Trophoblast cell (in vitro differentiated cells and primary cell): ENCODE measurements at places on chromosomes 16 and 17.

DNA sequence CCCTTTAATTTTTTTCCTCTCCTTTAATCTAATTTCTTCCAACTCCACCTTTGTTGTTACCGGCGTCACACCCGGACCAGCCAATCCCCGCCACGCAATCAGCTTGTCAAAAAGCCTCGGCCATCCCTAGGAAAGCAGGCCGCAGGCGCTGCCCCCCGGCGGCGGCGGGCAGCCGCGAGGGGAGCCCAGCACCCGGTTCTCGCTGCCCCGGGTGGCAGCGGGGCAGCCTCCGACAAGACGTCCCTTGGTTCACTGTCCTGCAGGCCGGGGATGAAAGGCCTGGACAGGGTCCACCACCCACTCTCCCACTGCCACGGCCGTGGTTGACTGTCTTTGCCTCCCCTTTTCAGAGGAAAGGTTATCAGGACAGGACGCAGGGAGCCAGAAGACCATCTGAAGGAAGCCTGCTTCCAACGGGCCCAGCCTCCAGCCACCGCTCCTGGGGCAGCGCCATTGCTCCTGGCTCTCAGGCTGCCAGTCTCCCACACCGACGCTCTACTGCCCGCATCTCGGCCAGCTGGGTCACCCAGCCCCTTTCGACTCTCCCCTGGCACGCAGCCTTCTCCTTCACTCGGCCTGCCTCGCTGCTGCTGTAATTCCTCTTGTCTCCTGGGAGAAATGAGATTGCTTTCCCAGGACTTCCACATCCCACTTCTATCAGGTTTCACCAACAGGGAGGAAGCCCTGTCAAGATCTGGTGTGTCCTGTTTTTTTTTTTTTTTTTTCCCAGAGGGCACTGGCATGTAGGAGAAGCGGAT, 2.8 kb upstream of the UBTF start:
- H3K27ac ChIP-seq, result peak overlapping the region; percentile 35
- H3K27me3 ChIP-seq, result no peaks in the 10 kb centered on the region
- H3K36me3 ChIP-seq, result peaks cover 6% of the 10 kb centered on the region
- H3K4me1 ChIP-seq, result peaks cover 15% of the 10 kb centered on the region
- peak overlapping the region; percentile 42 for H3K4me3 ChIP-seq

DNA sequence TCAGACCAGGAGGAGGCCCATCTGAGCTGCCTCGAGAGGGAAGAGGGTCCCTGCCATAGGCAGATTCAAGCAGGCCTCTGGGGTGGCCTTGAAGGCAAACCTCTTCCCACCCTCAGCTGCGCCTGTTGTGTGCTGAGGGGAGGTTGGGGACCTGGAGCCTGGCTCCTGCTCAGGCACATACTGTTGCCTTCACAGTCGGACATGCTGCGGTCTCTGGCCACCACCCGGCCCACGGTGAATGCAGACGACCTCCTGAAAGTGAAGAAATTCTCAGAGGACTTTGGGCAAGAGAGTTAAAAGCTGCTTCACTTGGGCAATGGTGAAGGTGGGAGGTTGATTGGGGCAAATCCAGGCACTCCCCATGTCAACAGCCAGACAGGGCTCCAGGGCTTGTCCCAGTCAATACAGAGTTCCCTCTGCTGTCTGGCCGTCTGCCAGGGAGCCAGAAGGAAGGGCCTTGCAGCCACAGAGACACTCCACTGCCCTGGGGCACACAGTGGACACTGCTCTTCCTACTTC, 6.3 kb downstream of the PDF start:
- no peak overlapping the region for H3K4me3 ChIP-seq
- H3K4me1 ChIP-seq, result peaks cover 6% of the 10 kb centered on the region
- no peak for DNase-seq
- no peak overlapping the region for H3K27ac ChIP-seq
- H3K27me3 ChIP-seq, result no peaks in the 10 kb centered on the region

DNA sequence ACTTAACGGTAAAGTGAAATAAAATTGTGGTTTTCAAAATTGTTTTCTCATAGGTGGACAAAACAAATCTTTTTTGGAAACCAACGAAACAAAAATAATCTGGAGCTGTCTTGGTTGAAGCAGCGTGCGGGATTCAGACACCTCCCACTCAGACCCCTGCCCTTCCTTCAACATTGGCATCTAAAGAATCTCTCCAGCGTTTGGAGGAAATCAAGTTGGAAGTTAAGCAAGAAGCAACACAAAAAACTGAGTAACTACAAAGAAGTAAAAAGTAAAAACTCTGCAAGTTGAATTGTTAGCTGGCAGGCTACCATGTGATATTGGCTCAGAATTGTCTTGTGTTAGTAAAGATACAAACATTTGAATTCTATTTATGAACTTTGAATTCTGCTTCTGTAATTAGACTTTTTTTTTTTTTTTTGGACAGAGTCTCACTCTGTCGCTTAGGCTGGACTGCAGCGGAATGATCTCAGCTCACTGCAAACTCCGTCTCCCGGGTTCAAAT, 361.0 kb upstream of the PMFBP1 start:
- no peaks in the 10 kb centered on the region for H3K27me3 ChIP-seq
- H3K27ac ChIP-seq, result no peak overlapping the region
- H3K36me3 ChIP-seq, result no peaks in the 10 kb centered on the region
- H3K4me3 ChIP-seq, result no peak overlapping the region

GRCh38 chr17:32314636-32315035, 27.3 kb downstream of the C17orf75 start:
- H3K4me1 ChIP-seq, result no peaks in the 10 kb centered on the region
- no peak overlapping the region for H3K27ac ChIP-seq
- H3K27me3 ChIP-seq, result no peaks in the 10 kb centered on the region
- no peak for DNase-seq
- no peak overlapping the region for H3K4me3 ChIP-seq

DNA sequence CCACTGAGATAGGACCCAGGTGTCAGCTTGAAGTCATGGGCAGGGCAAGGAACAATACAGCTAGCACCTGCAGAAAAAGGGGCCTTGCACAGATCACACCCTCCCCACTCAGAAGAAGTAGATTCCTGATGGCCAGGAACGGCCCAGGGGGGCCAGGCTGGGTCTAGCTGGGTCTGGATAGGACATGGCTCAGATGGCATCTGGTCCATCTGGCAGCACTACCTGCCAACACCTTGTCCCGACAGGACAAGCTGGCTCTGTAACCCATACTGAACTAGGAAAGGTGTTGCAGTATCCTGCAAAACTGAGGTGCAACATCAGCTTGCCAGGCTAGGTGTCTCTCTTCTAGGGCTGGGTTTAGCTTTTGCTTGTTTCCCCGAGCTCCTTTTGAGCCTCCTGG, 38.9 kb upstream of the GFOD2 start:
- DNase-seq, result no peak
- peaks cover 2% of the 10 kb centered on the region for H3K4me1 ChIP-seq
- peaks cover 8% of the 10 kb centered on the region for H3K36me3 ChIP-seq
- H3K27me3 ChIP-seq, result no peaks in the 10 kb centered on the region

DNA sequence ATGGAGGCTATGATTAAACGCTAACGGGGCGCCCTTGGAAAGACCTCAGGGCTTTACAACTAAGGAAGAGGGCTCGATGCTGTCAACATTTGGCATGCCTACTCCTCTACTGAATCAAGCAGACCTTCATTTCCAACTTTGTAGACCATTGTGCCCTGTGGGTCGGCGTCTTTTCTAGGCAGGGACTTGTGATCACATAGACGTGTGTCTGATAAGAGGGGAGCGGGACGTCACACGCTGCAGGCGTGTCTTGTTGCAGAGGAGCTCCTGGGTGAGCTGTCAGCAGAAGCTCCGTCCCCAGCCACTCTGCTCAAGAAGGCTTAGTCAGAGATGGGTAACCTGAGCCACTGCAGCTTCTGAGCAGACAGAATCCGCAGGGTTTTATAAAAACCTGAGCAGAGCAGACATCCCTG, 2.8 kb downstream of the MAPK8IP3 start:
- H3K4me3 ChIP-seq, result no peak overlapping the region
- H3K27me3 ChIP-seq, result no peaks in the 10 kb centered on the region
- DNase-seq, result peak; percentile 68
- H3K27ac ChIP-seq, result no peak overlapping the region

DNA sequence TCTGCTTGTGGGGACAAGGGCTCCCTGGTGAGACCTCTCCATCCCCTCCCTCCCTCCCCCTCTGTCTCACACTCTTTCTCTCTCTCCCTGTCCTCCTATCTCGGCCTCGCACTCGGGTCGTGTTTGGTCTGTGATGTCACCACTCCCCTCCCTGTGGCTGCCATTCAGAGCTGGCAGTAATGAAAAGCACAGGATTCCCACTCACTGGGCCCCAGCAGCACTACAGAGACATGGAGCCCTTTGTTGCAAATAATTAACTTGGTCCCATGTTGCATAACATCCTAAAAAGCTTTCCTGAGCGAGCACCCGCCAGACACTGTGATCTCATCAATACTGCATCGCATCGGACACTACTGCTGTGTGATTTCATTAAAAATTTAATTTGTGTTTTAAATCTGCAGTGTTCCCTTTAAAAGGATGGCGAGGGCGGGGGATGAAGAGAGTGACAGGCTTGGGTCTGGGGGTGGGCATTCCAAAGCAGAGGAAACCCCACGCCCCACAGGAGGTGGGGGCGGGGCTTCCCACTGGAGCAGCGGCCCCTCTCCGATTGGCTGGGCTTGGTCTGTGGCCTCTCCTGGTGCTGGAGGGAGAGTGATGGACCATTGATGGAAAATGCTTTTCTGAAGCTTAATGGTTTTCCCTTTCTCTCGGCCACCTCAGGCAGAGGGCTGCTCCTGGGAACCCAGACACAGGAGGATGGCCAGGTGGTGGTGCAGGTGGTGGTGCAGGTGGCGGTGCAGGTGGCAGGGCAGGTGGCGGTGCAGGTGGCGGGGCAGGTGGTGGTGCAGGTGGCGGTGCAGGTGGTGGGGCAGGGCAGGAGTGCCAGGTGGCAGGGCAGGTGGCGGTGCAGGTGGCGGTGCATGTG, 15.3 kb upstream of the NPTX1 start:
- DNase-seq, result no peak
- H3K27ac ChIP-seq, result no peak overlapping the region
- H3K4me3 ChIP-seq, result no peak overlapping the region
- no peaks in the 10 kb centered on the region for H3K27me3 ChIP-seq

- H3K27me3 ChIP-seq, result no peaks in the 10 kb centered on the region
- H3K4me3 ChIP-seq, result no peak overlapping the region
- DNase-seq, result peak; percentile 92
- H3K36me3 ChIP-seq, result peaks cover 5% of the 10 kb centered on the region
- no peaks in the 10 kb centered on the region for H3K4me1 ChIP-seq
Observed at GRCh38 chr16:14529010-14529669, 100.9 kb downstream of the PARN start.
